Kidney tubule cell (primary cell): ENCODE measurements at places on chromosomes 2 and 18.

GRCh38 chr2:149877913-149878312 lies 290.3 kb upstream of the MMADHC start:
- peak; percentile 95 for DNase-seq

- DNase-seq: peak; percentile 27
Measured at GRCh38 chr2:207491086-207491485, 38.7 kb upstream of the CREB1 start.

DNA sequence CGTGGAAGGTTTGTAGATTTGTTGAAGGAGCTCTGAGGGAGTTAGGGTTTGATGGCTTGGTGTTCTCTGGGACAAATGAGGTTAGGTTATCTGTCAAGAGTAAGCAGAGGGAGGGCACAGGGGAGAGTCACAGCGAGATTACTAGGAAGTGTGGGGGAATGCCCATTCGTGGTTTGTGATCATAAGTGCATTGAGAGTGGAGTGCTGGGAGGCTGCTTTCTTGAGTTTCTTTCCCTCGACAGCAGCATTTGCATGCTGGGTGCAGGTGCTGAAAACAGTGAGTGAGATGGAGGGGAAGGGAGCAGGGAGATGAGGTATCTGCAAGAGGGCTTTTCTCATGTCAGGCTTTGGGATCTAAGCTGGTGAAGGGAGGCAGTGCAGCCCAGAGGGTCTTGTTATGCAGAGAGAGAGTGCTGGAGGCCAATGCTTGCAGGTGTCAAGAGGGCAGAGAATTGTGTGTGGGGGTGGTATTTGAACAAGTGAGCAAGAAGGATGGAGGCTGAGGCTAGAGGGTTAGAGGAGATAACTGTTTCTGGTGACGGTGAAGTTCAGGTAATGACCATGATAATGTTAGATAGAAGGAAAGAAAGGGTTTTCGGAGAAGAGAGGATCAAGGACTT lies 8.8 kb downstream of the RALB start:
- DNase-seq: no peak

DNA sequence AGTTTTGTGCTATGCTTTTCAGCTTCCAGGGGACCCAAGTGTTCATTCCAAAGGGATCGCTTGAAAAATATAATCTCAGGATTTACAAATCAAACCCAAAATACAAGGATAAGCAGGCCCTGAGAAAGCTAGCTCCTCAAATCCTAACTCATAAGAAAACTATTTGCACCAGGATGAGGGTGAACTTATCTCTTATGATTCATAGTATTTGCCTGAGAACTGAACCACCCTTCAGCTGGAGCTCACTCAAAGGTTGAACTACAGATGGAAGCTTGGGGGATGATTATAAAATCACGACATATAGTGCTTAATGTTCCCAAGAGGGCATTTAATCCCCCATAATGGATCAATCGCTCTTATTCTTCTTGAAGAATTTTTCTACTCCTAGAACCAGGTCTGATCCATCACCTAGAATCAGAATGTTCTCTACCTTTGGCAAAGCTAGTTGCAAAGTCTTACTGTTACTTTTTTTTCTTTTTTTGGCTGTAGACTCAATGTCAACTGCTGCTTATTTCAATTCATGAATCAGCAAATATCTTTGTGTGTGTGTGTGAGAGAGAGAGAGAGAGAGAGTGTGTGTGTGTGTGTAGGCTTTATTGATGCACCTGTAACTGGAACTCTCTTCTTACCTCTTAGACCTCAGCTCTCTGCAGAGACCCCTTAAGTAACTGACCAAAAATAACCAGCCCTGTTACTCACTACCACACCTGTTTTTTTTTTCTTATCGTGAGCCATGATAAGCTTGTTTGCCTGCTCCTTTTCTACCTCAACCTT lies 44.8 kb downstream of the ARL4C start:
- DNase-seq: peak; percentile 60

DNA sequence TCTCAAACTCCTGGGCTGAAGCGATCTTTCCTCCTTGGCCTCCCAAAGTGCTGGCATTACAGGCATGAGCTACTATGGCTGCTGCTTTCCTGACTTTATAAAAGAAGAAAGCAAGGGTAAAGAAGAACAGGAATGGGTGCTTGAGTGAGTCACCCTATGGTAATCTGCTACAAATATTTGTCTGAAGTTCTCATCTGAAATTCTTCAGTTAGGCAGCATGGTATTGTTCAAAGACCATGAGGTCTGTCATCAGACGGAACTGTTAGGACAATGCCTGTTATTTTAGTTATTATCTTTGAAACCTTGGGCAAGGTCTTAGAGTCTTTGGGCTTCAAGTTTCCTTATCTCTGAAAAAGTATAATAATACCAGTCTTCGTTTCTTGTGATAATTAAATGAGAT lies 695.8 kb downstream of the RNF144A start:
- peak; percentile 52 for DNase-seq

- peak; percentile 72 for DNase-seq
Measured at GRCh38 chr2:108968619-108969018, 20.4 kb downstream of the EDAR start.

DNA sequence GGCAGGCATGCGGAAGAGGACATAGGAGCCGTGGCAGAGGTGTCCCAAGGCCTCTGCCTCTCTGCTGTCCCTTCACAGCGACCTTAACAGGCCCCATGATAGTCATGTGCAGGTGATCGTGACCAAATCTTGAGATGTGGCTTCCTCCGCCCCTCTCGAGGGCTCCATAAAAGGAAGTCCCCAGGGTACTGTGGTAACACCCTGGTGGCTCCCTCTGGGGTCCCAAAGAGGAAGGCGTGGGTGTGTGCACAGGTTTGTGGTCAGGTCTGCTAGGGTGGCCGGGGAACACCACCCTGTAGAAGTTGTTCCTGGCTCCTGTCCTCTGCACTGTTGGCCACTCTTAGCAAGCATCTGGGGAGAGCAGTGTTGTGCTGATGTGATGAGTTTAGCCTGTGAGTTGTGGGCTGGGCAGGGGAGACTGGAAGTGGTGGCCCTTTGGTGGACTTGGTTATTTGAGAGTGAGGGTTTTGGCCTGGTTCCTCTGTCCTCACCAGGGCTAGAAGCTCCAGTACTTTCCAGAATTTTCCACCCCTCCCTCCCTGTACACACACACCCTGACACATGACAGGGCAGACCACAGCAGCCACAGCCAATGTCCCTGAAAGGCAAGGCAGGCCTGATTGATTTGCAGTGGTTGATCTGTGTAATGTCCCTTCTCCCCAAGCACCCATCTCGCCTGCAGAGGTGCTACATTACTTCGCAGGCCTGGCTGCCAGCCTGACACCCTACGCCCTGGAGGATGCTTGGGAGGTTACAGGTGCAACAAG lies 68.9 kb upstream of the BOD1L2 start:
- DNase-seq: no peak

- no peak for DNase-seq
Measured at GRCh38 chr18:5103693-5104092, 93.4 kb downstream of the AKAIN1 start.

GRCh38 chr2:195535911-195536522 lies 121.0 kb upstream of the SLC39A10 start:
- no peak for DNase-seq

DNA sequence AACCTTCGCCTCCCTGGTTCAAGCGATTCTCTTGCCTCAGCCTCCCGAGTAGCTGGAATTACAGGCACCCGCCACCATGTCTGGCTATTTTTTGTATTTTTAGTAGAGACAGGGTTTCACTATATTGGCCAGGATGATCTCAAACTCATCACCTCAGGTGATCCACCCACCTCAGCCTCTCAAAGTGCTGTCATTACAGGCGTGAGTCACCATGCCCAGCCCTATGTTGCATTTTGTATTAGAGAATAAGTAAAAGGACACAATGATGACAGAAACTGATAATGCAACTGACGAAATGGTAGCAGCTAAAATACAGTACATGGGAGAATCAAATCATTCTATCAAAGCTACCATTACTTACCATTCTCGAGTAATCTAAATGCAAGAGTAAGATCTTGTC lies 276.7 kb downstream of the DSEL start:
- DNase-seq: no peak

DNA sequence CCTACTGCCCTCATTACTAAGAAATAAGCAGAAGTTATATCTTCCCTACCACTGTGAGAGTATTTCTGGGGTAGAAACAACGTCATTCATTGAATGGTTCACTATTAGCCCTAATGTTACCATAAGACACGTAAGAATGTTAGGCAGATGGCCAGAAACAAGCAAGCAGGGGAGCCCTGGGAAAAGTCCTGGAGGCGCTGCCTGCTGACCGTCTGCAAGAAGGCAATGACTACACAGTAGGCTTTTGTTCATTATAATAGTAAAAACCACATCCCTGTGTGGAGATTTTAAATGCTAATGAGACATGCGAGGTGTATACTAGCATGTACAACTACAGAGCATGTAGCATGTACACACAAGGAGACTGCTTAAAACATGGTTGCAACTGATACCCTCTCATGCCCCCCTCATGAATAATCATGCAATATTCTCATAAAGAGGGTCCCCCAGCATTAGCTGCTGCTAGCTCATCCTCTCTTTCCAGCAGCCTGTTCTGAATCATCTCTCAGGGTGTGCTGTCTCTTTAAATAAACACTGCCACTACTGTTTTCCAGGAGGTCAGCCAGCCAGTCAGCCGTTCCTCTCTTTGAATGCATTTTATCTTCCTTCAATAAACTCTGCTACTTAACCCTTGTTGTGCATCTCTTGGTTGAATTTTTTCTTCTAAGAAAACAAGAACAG lies 23.6 kb downstream of the SUCLG1 start:
- peak; percentile 56 for DNase-seq

GRCh38 chr2:217739741-217740140 lies 263.1 kb downstream of the TNS1 start:
- no peak for DNase-seq

- no peak for DNase-seq
Measured at GRCh38 chr2:8432706-8433336, 249.0 kb upstream of the ID2 start.

- DNase-seq: no peak
Measured at GRCh38 chr2:157168501-157168900, 89.0 kb upstream of the GALNT5 start.

- DNase-seq: peak; percentile 72
Measured at GRCh38 chr2:3470166-3470651, 49.1 kb downstream of the ADI1 start.

- no peak for DNase-seq
Measured at GRCh38 chr18:8763611-8764010, 58.3 kb downstream of the MTCL1 start.
